NCI-H345 (cell line): ENCODE measurements at places on chromosomes 4 and X.
A peak's percentile ranks its signal among the peaks of the same experiment; 100 is the strongest.

- no peak for DNase-seq
These were observed 31.6 kb downstream of the IQCM start for GRCh38 chr4:149784018-149784417.

DNA sequence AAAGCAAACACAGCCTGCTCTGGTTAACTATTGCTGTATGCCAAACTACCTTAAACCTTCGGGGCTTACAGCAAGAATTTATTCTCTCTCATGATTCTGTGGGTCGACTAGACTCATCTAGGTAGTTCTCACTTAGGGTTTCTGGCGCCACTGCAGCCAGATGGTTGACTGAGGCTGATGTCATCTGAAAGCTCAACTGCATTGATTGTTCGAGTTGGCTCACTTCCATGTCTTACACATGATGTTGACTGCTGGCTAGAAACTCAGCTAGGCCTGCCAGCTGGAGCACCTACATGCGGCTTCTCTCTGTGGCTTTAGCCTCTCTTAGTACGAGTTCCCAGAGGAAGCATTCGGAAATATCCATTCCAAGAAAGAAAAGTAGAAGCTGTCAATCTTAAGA is 103.2 kb downstream of the SRPX start:
- DNase-seq = peak; percentile 60

DNA sequence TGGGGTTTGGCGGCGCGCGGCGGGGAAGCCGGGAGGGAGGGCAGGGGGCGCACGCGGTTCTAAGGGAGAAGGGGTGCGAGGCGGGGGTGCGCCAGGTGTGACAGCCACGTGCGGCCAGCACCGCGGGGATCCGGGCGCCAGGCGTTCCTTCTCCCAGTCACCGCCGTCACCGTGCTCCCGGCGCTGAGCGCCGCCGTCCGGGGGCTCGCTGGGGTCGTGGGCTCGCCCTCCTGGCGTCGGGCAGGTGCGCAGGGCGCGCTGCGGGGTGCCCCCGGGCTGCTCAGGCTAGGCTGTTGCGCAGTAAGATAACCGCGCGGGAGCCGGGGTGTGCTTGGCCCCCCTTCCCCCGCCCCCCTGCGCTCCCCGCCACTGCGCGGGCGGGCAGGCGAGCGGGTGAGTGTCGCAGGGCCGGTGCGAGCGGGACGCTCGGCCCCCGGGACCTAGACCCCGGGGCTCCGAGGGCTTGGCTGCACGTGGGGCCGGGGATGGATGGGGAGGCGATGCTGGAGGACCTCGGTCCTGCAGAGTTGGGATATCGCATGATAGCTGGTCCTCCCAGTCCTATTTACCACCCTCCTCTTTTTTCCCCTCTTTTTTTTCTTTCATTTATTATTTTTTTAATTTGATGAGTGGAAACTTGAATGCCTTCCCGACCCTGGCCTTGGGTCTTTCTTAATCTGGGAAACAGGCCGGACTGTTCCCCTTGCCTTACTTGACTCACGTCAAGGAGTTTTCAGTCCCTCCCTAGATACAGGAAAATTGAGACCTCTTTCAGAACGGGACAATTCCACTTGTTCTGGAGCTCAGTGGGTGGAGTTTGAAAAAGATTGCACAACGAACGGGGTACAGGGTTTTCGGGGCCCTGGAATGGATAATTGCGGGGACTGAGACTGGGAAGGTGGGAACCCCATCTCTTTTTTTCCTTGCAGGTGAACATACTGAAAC is 797 bp downstream of the TXLNG start:
- peak; percentile 55 for DNase-seq

DNA sequence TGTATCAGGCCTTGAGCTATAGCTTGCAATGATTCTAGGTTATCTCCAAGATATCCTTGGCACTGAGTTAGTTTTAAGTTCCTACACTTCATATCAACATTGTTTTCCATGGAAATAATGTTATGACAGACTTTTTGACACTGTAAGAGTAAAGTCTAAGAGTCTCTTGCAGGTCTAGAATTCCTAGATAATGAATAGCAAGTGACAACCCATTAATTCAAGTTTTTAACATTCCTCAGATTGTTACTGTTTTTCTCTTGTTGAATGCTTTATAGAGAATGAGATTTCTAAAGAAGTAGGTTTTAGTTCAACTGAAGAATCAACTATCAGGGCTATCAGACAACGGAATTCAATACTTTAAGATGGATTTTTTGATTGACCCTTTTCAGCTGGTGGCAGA is 276.1 kb downstream of the PPP3CA start:
- DNase-seq = no peak

GRCh38 chr4:87819281-87819919 is 13.4 kb upstream of the MEPE start:
- no peak for DNase-seq
